NCI-H345 (cell line): ENCODE measurements at places on chromosomes 4 and X.

DNA sequence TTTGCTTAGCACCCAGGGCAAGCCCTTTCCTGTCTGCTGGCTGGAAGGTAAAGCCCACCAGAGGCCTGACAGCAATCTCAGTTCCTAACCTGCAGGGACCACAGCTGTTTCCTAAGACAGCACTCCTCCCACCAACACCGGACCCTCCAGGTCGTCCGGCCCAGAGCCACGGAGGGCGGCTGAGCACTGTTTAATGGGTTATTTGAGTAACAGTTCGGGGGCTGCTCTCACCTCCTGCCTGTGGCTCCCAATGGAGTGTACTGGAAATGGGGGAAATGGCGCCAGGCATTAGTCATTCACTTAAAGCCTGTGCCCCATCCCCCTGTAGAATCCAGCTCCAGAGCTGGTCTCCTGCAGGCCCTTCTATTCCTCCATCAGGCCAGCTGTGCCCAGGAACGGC lies 81.6 kb upstream of the ADRA2C start:
- no peak for DNase-seq

- DNase-seq, result no peak
These were observed 450.3 kb downstream of the RAPGEF2 start for GRCh38 chr4:159552979-159553768.

GRCh38 chr4:147801820-147802219 lies 69.9 kb downstream of the ARHGAP10 start:
- no peak for DNase-seq

DNA sequence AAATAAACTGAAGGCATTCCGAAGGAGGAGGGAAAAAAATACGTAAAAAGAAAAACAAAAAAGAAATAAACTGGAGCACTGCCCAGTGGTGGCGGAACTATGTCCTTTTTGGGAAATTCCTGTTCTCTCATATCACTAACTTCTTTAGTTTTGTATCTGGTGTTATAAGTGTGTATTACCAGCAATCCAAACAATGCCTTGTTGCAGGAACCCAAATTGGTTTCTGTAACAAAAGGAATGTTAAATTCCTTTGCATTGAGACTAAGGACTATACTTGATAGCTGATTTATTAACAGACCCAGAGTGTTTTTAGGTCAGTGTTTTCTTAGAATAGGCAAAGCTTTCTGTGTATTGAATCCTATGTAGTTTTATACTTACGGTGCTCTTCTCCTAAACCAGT lies 6.6 kb downstream of the CCNG2 start:
- no peak for DNase-seq

DNA sequence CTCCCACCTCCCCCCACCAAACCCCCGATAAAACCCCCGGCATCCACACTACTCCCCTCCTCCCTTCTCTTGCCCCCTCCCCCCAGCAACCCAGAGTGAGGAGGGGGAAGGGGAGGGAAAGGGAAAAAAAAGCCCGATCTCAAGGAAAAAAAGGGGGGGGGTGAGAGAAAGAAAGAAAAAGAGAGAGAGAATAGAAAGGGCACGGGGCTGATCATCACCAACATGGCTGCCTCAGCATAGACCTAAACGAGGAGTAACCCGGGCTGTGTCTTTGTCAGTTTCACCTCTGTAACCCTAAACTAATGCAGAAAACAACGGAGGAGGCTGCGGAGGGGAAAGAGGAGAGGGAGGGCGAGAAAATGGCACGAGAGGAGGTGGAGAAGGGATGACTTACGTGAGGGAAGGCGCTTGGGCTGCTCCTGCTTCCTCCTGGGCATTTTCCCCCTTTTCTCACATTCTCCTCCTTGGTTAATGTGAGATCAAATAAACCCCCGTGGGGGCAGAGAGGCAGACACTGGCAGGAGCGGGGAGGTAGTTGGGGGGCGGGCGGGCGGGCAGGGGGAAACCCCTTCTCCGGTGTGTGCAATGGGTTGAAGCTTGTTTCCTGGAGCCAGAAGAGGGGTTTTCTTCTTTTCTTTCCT lies 532 bp downstream of the ZNF827 start:
- peak; percentile 12 for DNase-seq

GRCh38 chr4:100935090-100935489 lies 412.2 kb downstream of the PPP3CA start:
- no peak for DNase-seq

GRCh38 chr4:111475001-111475400 lies 670.3 kb upstream of the FAM241A start:
- DNase-seq, result peak; percentile 23

DNA sequence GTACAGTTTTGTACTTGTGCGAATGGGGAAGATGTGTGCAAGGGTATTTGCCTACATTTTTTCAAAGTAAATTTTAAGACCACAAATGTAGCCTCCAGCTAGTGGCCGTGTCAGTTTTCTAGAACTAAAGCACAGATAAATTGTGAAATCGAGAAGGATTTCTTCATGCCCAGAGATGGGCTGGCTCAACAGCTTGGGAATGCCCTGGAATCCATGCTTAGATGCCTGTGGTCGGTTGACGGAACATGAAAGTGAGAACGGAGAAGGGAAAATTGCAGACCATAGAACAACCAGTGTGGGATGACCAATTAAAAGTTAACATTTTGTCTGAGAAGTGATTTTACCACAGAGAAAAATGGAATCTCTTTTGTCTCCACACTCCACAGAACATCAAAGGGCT lies 73.2 kb upstream of the VCX2 start:
- DNase-seq, result no peak

DNA sequence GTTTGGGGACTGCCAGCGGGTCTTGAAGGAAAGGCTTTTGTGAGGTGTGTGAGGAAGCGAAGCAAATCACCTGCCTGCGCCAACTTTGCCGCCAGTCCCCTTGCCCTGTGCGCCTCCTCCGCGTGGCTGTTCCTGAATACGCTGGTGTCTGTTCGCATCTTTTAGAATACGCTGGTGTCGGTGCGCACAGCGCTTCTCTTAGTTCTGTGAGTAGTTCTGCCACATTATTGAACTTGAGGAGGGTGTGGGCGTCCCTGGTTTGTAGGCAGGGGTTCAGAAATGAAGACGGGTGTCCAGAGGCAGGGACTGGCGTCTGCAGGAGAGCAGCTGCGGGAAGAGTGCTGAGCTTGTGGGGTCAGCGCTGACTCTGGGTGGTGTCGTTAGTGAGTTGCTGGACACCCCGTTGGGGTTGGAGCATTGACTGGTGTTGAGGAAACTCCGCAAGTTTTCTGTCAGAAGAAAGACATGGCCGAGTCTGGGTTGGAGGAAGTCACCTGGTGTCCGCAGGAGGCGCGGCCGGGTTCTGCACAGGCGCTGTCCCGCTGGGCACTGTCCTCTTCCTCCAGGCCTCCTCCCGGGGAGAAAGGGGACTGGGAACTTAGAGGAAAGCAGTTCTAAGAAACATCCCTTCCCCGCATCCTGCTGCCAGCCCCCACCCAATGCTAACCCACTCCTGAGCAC lies 930 bp downstream of the ZNF718 start:
- DNase-seq, result no peak

- no peak for DNase-seq
These were observed 117.0 kb upstream of the TEX13C start for GRCh38 chrX:125202591-125203248.

GRCh38 chr4:56613101-56613862 lies 67.8 kb downstream of the HOPX start:
- no peak for DNase-seq

GRCh38 chr4:7660176-7661039 lies 225.7 kb upstream of the PSAPL1 start:
- DNase-seq, result no peak

DNA sequence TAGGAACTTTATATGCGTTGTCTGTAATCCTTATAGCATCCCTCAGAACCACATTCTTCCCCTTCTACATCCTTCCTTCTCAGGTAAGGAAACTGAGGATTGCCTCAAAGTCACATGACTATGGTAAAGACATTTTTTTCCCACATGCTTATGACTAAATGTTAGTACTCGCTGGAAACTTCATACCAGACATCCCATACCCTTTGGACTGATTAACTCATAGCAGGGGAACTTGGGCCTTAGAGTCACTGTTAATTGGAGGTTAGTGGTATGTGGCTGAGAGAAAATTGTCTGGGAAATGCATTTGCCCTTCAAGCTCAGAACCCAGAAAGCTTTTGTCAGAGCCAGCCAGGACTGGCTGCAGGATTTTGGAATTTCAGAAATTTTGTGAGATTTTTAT lies 155.0 kb downstream of the RELL1 start:
- DNase-seq, result no peak

DNA sequence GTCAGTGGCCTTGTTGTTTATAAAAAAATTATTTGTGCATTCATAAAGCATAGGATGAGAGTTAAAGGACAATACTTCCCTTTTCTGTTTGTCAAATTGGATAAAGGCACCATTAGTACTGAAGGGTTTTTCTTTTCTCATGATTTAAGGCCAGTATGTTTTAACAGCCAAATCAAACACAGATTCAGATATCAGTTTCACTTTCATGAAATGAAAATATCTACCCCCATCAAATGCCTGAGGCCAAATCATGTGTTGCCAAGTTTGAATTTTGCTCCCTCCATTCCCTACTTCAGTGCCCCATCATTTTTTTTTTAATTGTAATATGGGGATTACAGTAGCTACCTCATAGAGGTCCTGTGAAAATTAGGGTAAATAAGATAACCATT lies 745.9 kb downstream of the RPA4 start:
- DNase-seq, result peak; percentile 15

- DNase-seq, result no peak
These were observed 3.0 kb downstream of the TIMP1 start for GRCh38 chrX:47585273-47585672.

GRCh38 chrX:5807181-5807580 lies 421.5 kb downstream of the NLGN4X start:
- no peak for DNase-seq

GRCh38 chr4:37868238-37868637 lies 22.6 kb upstream of the TBC1D1 start:
- no peak for DNase-seq

DNA sequence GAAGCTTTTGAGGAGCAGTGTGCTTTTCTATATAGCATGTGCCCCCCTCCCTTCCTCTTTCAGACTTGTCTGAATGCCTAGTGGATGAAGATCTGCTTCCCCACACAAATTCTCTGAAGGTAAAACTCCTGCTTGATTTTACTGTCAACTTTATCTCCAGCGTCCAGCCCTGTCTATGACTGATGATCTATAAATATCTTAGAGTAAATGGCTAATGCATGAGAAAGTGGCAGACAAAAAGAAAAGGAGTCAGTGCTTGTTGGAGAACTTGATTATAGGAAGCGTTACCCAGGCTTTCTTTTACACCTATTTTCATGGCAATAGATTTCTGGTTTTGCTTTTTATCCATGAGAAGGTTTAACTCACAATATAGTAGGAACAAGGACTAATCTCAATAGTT lies 168.3 kb upstream of the HS3ST1 start:
- no peak for DNase-seq

DNA sequence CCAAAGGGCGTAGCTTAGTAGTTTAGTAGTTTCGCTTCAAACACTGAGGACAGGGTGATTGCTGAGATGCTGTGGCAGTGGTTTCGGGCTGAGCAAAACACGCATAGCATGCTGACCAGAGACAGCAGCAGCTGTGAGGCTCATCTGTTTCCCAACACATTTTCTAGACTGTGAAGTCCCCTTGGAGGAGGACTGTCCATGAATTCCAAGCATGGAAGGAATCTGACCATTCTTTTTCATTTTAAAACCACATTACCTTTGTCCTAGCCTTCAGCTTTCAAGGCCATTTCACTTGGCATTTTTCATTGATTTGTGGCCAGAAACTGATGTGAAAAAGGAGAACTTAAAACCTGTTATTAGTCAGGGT lies 240.9 kb downstream of the PALLD start:
- DNase-seq, result no peak

- no peak for DNase-seq
These were observed 6.2 kb downstream of the HNRNPD start for GRCh38 chr4:82367438-82368097.
